ENCODE measurements at places on chromosomes 5 and 9. TPM values are rescaled to one million over a fixed set of nuclear protein-coding genes. Genes with fewer than 3 reads are reported as not detected.

GHR gene
- 15.8 TPM for polyA plus RNA-seq

GPSM1 gene
- 20.2 TPM for polyA plus RNA-seq

DNA sequence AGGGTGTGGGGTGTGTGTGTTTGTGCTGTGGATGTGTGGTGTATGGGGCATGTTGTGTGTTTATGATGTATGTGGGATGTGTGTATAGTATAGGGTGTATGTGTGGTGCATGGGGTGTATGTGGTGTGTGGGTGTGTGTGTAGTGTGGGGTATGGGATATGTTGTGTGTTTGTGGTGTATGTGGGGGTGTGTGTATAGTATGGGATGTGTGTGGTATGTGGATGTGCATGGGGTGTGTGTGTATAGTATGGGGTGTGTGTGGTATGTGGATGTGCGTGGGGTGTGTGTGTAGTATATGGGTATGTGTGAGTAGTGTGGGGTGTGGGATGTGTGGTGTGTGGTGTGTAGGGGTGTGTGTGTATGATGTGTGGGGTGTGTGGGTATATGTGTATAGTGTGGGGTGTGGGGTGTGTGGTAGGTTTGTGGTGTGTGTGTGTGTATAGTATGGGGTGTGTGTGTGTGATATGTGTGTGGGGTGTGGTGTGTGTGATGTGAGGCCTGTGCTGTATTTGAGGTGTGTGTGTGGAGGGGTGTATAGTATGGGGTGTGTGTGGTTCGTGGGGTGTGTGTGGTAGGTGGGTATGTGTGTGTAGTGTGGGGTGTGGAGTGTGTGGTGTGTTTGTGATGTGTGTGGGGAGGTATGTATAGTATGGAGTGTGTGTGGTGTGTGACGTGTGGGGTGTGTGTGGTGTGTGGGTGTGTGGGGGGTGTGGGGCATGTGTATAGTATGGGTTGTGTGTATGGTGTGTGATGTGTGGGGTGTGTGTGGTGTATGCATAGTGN is 10.5 kb downstream of the ECSCR start:
- no peak for DNase-seq

GRCh38 chr5:143172739-143173138 is 230.7 kb downstream of the NR3C1 start:
- no peak for DNase-seq

DNA sequence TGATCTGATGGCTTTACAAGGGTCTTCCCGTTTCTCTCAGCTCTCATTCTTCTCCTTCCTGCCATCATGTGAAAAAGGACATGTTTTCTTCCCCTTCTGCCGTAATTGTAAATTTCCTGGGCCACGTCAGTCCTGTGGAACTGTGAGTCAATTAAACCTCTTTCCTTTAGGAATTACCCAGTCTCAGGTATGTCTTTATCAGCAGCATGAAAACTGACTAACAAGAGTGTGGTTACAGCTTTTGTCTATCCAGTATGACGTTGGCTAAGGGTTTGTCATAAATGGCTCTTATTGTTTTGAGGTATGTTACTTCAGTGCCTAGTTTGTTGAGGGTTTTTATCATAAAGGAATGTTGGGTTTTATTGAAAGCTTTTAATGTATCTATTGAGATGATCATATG is 501.6 kb downstream of the CAAP1 start:
- no peak for DNase-seq

PCDHGA1 gene
- polyA plus RNA-seq, result not detected

PRDM9 gene
- polyA plus RNA-seq, result not detected

GFI1B gene
- polyA plus RNA-seq, result 0.46 TPM

DNA sequence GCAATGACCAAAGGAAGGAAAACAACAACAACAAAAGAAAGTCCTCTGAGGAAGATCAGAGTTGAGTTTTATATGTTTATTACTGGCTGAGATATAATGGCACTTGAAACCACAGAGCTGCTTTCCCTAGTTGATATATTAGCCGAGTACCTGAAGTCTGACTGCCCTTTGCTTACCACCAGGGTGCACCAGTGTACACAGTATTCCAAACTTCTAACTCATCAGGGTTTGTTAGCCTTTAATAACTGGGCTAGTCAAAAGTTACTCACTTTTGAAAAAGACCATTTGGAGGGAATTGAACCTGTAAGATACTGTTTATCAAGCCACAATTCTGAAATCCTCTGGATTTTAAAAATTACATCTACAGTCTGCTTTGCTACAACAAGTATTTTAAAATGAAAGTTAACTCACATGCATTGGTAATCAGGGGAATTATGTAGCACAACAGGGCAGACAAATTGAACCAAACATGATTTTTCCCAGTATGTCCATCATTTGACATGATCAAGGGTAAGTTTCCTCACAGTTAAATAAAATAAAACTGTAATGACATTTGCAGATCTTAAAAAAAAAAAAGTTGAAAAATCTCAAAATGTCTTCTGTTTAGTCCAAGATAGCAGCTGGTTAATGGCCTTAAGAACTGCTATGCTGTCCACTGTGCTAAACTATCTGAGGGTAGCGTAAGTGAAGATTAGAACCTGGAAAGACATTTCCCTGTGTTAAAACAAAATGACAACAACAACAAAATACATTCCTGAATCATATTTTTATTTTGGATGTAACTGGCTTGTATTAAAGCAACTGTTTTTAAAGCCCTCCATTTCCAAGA is 57.3 kb upstream of the C6 start:
- peak; percentile 41 for DNase-seq

- DNase-seq, result no peak
These were observed 64.7 kb downstream of the CSF2 start for GRCh38 chr5:132138260-132138659.

MARCOL gene
- not detected for polyA plus RNA-seq

GRCh38 chr5:132788508-132788907 is 11.5 kb upstream of the SEPTIN8 start:
- DNase-seq, result no peak

GRCh38 chr9:86168256-86168655 is 68.9 kb upstream of the GOLM1 start:
- DNase-seq, result no peak

REEP2 gene
- 19.5 TPM for polyA plus RNA-seq

DNA sequence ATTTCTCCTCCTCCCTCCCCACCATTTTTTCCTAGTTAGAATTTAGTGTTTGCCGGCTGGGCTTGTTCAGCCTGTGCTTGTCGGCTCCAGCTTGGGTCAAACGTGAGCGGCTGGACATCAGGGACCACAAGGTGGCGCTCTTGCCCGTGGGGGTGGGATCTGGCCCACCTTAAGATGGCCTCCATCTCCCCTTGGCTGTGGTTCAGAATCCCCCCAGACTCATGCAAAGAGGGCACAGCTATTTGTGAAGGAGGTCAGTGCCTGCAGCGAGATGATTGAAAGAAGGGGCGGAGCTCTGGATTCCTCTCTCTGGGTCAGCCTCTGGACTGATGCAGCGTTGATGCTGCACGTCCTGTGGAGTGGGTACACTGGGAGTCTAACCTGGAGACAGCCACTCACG is 283.3 kb upstream of the TUT7 start:
- DNase-seq, result no peak

C9orf57 gene
- not detected for polyA plus RNA-seq

- DNase-seq, result no peak
These were observed 23.8 kb downstream of the TYRP1 start for GRCh38 chr9:12716823-12717600.

GRCh38 chr9:120765910-120766425 is 27.2 kb downstream of the FBXW2 start:
- no peak for DNase-seq

- DNase-seq, result no peak
These were observed 138.4 kb downstream of the C9orf152 start for GRCh38 chr9:110069326-110070248.

Data from muscle of arm (tissue), 14 donors.